Karpas-422 (cell line): ENCODE measurements at places on chromosomes 4 and X. TPM values are rescaled to one million over a fixed set of nuclear protein-coding genes. Genes with fewer than 3 reads are reported as not detected.

DNA sequence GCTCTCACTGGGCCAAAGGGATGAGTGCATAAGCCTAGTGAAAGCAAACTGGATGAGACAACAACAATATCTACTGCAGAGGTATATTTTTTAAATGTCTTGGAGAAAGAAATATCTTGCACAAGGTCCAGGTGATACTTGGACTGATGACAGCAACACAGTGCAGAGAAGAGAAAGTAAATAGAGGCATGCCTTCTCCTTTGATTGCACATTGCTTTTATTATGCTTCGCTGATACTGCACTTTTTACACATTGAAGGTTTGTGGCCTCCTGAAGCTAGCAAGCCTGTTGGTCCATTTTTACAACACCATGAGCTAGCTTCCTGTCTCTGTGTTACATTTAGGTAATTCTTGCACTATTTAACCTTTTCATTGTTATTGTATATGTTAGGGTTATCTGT is 189.0 kb upstream of the NDST3 start:
- DNase-seq, result no peak

DNA sequence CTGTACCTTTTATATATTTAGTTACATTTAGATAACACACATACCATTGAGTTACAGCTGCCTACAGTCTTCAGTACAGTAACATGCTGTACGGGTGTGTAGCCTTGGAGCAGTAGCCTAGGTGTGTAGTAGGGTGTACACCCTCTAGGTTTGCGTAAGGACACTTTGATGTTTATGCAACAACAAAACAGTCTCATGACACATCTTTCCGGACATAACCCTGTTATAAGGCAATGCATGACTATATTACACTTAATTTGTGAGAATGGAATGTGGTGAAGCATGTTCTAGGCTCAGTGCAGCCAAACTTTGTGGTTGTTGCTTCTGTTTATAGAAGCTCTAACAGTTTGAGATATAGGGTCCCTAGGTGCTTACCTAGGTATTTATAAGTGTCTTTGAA is 65.4 kb downstream of the SPRY1 start:
- no peak for DNase-seq

Gene HS3ST1
- total RNA-seq, result not detected in 2 replicates

Gene GAGE12F
- not detected in 2 replicates for total RNA-seq

Gene FAAH2
- total RNA-seq, result 0.47 TPM in 1 of 2 replicates, not detected in the other
